ENCODE measurements at places on chromosomes 11 and 22. TPM values are rescaled to one million over a fixed set of nuclear protein-coding genes. Genes with fewer than 3 reads are reported as not detected.
A peak's percentile ranks its signal among the peaks of the same experiment; 100 is the strongest.

GRCh38 chr22:36858156-36858555 is 2.6 kb upstream of the NCF4 start:
- no peak for DNase-seq

DNA sequence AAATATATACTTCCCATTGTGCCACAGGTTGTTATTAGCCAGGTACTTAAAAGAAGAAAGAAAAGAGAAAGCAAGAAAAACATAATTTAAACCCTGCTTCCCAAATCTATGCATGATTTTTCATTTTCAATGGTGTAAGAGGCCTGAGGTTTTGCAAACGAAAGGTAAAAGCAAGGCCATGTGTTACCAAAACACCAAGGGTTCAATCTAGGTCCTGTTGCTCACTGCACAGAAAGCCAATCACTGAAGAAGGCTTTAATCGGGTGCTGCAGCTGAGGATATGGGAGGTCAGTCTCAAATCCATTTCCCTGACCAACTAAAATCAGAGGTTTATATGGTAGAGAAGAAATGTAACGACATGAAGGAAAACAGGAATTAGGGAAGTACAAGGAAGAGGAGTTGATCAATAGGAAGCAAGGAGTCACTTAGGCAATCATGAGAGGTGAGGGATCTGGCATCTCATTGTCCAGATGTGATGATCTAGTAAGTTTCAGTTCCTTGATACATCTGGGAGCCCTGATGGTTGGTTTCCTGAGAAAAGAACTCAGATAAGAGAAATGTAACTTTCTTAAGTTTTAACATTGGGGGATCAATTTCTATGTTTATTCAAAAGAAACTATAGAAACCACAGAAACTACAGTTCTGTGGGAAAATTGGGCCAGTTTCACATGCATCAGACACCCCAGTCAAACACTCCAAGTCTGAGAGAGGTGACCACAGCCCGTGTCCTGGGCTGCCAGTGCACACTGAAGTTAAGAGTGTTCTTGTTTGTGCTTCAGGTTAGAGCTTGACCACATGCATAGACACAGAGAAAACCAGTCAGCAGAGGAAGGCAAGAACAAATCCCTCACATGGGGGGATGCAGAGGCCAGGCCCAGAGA is 18.1 kb upstream of the DKK3 start:
- no peak for DNase-seq

GRCh38 chr22:37282385-37282677 is at the start of gene CYTH4:
Gene CYTH4, plus strand, starts transcription at chr22:37282508. Its CDS starts 62 bp downstream, at chr22:37282570.
- peak; percentile 55 for DNase-seq

Gene PES1
- total RNA-seq, result 44.2 TPM

Gene IGSF22
- total RNA-seq, result 0.42 TPM

Gene ADM
- 42.4 TPM for total RNA-seq

DNA sequence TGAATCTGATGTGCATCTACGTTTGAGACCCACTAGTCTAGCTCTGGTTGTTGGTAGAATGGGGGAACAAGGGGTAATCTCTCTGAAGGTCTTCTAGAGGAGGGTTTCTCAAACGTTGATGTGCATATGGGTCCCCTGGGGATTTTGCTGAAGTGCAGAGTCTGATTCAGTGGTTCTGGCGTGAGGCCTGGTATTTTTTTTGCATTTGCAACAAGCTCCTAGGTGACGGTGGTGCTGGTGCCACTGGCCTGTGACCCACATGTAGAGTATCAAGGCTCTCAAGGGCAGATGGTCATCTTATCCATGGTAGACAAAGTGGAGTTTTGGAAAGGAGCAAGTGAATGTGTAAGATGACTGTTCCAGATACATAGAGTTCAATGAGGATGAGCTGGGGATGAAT is 97.1 kb downstream of the CEP164 start:
- no peak for DNase-seq

Gene CTSW
- 1.2 TPM for total RNA-seq

GRCh38 chr11:29773656-29774264 is 243.1 kb downstream of the KCNA4 start:
- no peak for DNase-seq

Data from colonic mucosa (tissue), 4 donors.